ENCODE measurements at places on chromosomes 6 and 20.

- DNase-seq = no peak
These were observed 199.2 kb downstream of the BMP2 start for GRCh38 chr20:6966721-6967120.

DNA sequence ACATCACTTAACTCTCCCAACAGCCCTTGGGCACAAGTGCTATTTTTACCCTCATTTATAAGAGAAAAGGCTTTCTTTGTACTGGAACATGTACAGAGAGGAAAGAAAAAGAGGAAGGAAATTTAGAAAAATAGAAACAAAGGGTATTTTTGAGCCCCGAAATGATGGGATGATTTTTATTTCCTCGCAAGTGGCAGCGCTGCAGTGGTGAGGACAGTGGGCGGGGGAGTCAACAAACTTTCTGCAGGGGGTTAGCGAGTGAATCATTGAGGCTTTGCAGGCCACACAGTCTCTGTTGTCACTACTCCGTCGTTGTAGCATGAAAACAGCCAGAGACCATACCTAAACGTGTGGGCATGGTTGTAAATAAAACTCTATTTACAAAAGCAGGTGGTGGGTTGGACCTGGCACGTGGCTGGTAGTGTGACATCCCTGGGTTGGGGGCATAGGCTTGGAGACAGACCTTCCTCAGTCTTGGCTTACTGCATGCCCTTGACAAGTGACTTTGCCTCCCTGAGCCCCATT, 25.5 kb upstream of the OCSTAMP start:
- DNase-seq = no peak

DNA sequence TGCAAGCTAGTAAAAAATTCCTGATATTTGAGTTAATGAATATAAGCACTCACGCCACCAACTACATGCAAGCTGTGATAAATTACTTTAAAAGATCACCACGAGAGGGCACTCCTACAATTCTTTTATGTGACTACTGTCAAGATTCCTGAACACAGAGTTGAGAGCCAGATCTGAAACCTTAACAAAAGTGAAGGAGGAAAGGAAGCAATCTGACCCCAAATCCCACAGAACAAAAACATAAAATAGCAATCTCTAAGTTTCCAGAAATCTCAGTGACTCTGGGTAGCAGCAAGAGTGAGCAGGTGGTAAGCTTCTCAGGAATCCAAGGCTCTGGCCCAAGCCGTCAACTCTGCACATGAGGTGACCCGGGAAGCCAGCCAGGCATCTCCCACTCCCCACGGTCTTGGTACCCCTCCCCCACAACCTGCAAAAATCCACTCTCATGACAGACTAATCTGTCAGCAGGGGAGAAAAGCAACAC, 55.1 kb downstream of the STAU1 start:
- no peak for DNase-seq

DNA sequence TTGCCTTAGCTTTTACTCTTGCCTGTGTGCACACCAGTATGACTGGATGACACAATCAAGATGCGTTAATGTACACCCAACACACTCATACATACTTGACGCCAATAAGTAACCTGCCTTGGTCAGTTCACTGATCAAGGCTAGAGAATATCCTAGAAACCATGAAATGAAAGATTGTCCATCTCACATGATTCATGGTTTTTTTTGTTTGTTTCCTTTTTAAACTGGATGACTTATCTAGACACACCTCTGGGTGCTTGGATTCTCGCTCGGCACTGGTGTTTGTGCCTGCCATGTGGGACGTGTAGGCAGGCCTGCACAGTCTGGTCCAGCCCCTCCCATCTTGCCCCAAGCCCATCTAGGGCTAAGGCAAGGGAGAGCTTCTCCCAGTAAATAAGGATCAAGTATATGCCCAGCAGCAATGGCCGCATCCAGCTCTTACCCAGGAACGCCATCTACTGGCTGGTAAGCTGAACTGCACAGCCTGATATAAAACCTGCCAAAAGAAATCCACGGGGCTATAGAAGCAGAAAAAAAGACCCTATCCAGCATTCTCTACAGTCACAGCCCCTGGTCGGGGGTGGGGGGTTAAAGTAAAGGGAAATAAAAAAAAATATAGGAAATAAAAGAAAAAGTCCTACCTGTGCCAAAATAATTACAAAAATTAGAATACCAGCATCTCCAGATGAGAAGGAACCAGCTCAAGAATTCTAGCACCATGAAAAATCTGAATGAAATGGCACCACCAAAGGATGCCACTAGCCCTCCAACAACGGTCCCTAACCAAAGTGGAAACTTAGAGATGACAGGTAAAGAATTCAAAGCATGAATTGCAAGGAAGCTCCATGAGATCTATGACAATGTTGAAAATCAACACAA, 73.3 kb downstream of the OTOR start:
- no peak for DNase-seq

GRCh38 chr6:37173493-37174195, 3.7 kb downstream of the PIM1 start:
- DNase-seq = peak; percentile 84

GRCh38 chr6:3284436-3284876, 25.7 kb downstream of the PSMG4 start:
- no peak for DNase-seq

GRCh38 chr20:796921-797320, 28.6 kb upstream of the SLC52A3 start:
- DNase-seq = no peak

DNA sequence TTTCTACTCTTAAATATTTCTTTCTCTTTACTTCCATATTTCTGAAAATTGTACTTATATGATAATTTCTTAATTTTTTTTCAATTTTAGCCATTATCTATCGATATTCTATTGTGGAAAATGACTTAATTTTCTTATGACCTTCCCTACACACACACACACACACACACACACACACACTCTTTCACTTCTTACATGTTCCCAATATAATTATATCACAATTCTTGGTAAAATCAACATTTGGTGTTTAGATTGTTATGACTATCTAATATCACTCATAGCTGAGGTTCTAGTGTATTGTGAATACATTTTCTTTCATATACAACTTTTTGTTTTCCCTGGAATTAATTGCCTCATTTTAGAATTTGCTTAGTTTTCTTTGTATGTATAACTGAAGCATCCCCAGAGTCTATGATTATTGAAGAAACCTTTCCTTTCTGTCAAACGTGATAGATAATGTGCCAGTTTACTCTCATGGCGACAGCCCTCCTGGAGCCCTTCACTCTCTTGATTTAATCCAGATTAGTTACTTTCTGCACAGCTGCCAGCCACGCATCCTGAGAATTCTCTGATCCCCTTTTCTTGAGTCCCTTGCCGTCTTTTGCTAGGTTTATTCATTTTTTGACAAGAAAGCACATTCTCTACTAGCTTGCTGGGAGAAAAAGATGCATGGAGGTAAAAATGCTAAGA, 63.4 kb downstream of the RNF182 start:
- no peak for DNase-seq

- no peak for DNase-seq
These were observed 157.6 kb downstream of the HIVEP2 start for GRCh38 chr6:142787422-142787821.

DNA sequence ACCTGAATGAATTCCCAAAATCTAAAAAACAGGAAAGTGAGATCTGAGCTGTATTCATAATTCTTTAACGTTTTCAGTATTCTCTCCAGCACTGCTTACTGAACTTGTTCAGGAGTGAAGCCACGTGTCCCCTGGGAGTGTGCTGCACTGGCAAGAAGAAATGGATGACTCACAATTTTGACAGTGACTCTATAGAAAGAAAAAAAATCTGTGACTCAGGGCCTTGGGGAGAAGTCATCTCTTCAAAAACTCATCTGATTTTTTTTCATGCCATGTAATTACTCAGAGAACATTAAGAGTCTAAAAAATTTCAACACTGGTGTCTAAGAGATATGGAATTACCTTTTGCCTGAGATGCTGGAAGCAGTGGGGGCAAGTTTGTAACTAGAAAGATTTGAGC, 39.7 kb downstream of the ANKEF1 start:
- DNase-seq = no peak
